ENCODE measurements at places on chromosomes 11 and 22.

DNA sequence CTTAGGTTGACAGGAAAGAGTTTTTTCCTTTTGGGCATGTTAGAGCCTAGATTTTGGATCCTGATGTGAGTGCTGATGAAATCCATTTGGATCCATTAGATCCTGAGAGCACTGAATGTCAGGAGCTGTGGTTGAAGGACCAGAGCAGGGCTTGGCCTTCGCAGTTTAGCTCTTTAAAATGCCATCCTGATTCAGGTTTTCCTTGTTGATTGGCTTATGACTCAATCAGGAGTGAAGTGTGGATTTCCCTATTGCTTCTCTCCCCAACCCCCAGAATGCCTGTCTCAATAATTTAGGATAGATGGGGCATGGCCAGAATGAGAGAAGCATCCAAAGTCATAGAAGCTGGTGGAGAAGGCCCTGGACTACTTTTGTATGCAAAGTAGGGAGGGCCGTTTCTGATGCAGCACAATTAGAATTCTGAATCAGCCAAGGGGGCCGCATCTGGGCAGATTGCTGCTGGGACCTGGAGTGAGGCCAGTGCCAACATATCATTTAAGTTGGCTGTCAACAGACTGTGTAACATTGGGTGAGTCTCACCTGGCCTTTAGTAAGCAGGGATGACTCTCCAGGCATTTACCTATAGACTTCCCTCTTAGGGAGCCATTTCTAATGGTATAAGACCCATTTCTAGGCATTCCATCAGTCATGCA is 80.5 kb downstream of the TEAD1 start:
- DNase-seq: peak; percentile 19

GRCh38 chr11:33452836-33453624 is 195.8 kb downstream of the HIPK3 start:
- peak; percentile 90 for DNase-seq

DNA sequence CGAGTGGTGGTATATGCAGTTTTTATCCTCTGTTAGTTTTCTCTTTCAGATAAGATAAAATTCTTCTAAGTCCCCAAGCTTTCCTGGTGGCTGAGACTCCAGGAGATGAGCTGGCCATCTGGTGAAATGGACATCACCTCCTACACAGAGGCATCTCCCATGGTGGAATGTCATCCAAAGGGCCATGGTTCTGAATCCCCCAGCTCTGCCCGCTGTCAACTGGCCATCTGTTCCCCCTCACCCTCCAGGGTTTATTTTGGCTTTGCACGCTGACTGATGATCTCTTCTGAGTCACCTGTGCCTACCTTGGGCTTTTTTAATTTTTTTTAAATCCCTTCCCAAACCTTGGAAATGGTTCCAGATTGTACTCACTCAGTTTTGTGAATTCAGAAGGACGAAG is 142.2 kb downstream of the HIPK3 start:
- no peak for DNase-seq

- no peak for DNase-seq
Observed at GRCh38 chr11:57266157-57266556, 29.1 kb upstream of the APLNR start.

GRCh38 chr11:61362542-61362875 is 335 bp downstream of the TMEM138 start:
- DNase-seq: peak; percentile 34

- DNase-seq: no peak
Observed at GRCh38 chr22:47299211-47299862, 536.9 kb downstream of the TBC1D22A start.

All from PC-3 (cell line).